ENCODE measurements at places on chromosomes 11 and 22.

DNA sequence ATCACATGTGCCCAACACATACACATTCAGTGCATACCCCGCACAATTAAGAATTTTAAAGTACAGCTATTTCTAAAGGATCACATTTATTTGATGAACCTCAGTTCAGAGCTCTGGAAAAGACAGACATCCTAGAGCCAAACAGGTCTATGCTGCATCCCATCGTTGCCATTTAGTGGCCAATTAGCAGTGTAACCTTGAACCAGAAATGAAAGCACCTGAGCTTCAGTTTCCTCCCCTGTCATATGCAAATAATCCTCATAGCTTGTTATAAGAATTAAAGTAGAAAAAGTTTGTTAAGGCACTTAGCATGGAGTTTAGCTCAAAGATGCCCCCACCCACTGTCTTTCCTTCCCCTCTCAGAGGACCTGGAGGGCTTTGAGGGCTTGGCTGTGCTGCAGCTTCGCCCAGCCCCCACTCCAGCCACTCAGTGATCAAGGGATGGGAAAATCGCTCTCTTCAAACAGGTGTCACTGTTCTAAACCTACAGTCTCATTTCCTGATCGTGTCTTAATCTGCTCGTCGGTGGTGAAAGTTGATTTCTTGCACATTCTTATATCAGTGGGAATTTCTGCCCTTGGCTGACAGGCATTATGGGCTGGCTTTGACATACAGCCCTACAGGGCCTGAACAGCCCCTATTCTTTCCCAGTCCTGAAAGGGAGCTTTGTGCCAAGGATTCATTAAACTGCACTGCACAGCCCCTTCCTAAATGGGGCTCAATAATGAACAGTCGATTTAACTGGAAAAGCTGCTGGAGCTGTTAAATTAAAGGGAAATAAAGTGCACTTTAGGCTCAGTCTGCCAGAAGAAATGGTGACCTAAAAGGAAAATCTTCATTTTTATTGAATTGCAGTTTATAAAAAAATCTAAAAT lies 23.3 kb upstream of the FAM181B start:
- DNase-seq, result no peak

DNA sequence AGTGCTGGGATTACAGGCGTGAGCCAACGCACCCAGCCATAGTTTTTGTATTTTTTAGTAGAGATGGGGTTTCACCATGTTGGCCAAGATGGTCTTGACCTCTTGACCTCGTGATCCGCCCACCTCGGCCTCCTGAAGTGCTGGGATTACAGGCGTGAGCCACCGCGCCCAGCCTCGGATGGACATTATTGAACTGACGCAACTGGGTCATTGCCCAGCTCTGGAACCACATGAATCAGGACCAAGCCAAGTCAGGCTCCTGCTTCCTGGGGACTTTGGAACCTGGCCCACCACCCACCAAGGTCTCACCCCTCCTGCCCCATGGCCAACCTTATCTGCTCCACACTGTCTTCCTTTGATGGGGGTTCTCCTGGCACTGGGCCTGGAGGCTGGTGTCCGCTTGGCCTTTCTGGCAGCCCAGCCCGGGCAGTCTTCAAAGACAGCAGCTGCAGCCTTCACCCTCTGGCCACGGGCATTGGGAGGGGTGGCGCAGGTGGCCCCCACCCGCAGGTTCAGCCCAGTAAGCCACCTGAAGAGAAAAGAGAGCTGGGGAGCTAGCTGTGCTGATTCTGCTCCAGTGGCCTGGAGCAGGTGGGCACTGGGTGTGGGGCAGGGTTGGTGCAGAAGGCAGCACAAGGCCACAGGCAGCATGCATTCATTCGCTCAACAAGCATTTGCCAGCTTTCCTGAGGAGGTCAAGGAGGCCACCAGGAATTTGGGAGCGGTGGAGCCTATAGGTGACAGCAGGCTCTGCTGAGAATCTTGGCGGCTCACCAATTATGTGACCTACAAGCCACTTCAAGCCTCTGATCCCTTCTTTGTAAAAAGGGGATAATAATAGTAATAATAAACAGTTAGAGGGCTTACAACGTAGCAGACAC lies 5.7 kb downstream of the CHADL start:
- no peak for DNase-seq

- no peak for DNase-seq
Measured at GRCh38 chr22:19038728-19039447, 83.3 kb downstream of the DGCR2 start.

GRCh38 chr11:95563173-95563572 lies 226.4 kb downstream of the FAM76B start:
- no peak for DNase-seq

- DNase-seq, result peak; percentile 36
Measured at GRCh38 chr11:14969901-14970323, 2.2 kb downstream of the CALCA start.

GRCh38 chr11:1569251-1569780 lies 2.8 kb downstream of the DUSP8 start:
- no peak for DNase-seq

All from activated T-cell treated with anti-CD3 and anti-CD28 coated beads, Interleukin-2, amount 50 U/mL, for 4 hours (primary cell).